Cerebellar cortex (tissue), 1 donor: ENCODE measurements at places on chromosomes 2 and 18.

GRCh38 chr2:168819050-168819715 is 16.7 kb downstream of the NOSTRIN start:
- DNase-seq = no peak

GRCh38 chr18:7593218-7593819 is 26.2 kb downstream of the PTPRM start:
- no peak for DNase-seq

DNA sequence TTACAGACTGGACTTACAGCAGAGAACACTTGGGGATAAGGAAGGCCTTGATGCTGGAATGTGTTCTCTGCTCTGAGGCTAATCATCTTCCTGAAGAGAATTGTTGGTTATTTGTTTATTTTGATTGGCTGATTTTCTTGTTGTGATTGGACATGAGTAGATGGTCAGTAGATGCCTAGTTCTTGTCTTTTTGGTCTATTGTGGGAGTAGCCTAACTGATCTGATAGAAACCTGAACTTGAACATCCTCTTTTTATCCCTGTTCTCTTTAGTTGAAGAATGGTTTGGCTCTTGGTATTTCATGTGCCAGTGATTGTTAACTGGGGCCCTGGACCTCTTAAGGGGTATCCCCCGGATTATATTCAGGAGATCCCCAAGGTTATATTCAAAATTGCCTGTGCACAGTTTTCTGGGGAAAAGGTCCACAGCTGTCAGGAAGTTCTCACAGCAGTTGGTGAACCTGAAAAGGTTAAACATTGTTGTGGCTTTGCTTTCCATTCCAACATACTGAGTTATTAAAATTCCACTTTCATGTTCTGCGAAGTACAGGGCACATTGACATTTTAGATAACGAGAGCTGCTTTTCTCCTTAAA is 13.6 kb downstream of the TWSG1 start:
- no peak for DNase-seq

- DNase-seq = no peak
Observed at GRCh38 chr2:160251569-160251968, 51.5 kb upstream of the ITGB6 start.

- DNase-seq = no peak
Observed at GRCh38 chr18:63888470-63889190, 1.1 kb downstream of the SERPINB2 start.

- DNase-seq = no peak
Observed at GRCh38 chr2:144606466-144607095, 86.7 kb upstream of the ZEB2 start.

- DNase-seq = no peak
Observed at GRCh38 chr2:146031158-146031557, 1511.2 kb upstream of the ZEB2 start.

DNA sequence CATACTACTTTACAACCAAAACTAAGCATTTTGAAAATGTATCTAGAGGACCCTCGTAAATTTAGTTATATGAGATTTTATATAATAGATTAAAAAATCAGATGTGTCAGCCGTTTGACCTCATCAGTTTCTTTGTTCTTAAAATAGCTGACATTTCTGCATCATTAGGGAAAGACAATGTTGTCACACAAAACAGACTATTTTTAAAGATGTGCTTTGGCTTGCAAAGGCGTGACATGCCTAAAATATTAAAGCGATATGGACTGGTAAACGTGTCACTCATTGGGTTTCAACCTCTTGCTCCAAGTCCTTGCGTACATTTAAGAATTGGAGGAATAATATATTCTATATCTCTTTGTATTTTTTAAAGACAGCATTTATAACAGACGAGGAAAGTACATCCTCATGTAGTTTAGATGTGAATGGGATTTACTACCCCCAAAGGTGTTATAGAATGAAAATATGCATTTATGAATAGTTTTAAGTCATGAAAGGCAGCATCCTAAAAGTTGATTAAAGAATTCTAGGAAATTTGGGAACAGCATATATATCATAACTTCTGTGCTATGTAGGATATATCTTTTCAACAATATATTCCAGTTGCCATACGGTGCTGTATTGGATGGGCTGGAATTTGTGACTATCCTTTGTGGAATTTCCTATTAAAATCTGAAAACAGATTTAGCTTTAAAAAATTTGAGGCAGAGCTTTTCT is 3.8 kb downstream of the MYL12A start:
- DNase-seq = no peak

DNA sequence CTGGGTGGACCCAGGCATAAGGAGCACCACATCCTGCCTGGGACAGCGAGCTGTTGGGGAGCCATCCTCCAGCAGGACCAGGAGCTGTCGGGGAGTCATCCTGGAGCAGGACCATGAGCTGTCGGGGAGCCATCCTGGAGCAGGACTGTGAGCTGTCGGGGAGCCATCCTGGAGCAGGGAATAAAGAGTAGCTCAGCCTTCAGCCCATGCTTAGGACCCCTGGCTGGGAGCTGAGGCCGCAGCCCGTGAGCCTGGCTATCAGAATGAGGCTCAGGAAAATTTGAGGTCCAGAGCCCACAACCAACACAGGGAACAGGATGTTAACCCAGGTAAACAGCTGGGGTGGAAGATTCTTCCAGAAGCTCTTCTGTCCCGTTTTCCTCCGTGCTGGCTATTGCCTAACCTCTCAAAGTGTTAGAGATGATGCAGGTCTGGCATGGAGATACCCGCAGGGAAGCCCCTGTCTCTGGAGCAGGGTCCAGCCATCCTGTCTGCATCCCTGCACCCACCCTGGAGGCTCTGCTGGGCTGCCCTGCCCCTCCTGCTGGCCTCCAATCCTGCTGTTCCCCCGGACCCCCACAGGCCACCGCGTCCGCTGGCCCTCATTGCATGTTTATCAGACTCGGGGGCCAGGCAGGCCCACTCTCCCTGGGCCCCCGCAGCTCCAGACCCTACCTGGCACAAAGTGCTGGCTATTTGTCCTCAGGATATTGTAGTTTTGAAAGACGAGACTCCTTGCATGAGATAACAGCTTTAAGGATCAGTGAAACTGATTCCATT is 243.5 kb upstream of the MYT1L start:
- no peak for DNase-seq

GRCh38 chr2:168633895-168634294 is 168.5 kb upstream of the NOSTRIN start:
- no peak for DNase-seq

- peak; percentile 47 for DNase-seq
Observed at GRCh38 chr2:181684454-181685149, 4.3 kb upstream of the NEUROD1 start.

GRCh38 chr2:219603771-219604170 is 6.1 kb downstream of the STK11IP start:
- DNase-seq = no peak

- DNase-seq = no peak
Observed at GRCh38 chr2:238172439-238172838, 13.7 kb downstream of the ERFE start.

DNA sequence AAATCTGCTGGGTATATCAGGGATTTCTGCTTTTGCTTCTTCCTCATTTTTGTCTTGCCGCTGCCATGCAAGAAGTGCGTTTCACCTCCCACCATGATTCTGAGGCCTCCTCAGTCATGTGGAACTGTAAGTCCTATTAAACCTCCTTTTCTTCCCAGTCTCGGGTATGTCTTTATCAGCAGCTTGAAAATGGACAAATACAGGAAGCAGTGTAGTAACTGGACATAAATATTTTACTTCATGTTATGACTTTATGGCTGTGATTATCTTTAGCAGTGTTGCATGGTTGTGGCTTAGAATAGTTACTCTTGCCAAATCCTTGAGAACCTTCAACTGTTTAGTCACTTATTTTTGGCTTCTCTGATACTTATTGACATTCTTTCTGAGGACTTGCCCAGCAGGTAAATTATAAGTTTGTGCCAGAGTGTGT is 66.2 kb upstream of the DLX2 start:
- DNase-seq = no peak

DNA sequence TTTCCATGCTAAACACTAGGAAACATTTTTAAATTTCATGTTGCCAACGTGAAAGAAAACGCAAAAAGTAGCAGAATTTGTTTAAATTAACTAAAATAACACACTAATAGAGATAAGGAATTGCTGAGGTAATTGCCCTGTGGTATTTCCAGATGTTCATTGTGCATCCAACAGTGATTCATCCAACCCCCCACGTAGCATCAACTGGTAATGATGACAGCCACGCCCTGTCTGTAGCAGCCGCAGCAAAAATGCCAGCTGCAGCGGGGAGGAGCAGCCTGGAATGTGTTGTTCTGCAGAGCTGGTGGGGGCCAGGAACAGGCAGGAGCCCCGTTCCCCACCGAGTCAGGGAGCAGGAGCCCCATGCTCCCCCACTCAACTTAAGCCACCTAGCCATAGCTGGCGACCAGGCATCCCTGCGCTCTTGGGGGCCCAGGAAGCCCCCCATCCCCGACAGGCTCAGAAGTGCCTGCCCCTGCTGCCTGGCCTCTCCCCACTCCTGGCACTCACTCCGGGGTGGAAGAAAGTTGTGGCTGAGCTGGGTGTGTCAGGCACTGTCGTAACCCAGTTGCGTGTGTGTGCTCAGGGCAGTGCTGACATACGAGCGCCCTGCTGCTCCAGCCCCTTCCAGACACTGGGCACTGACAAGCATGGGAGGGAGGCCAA is 695.1 kb upstream of the ACVR2A start:
- DNase-seq = no peak

DNA sequence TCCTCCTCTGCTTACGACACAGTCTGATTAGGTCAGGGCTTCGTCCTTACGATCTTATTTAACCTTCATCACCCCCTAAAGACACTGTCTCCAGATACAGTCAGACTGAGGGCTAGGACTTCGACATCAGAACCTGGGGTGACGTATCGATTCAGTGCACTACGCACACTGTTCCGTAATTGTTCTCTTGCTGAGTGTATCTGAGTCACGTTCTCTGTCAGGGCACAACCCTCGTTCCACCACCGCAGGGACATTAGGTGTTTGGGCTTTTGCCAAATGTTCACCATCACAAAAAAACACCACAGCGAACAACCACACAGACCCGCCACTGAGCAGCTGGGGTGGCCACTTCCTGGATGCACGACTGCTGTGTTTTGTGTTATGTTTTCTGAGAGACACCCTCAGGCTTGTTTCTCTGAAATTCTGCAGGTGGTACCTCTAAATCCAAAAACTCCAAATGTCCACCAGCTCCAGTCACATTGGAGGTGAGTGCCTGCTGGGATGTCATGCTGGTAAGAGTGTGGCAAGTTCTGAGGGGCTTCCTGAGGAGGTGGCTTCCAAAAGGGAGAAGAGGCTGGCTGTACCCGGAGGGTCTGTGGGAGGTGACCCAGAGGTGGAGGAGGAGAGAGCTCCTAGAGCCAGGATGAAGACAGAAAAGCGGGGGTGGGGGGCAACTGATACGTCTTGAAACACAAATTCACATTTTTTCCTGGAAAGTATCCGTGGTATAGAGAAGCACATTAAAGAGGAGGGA is 66.6 kb downstream of the ADNP2 start:
- DNase-seq = no peak

- no peak for DNase-seq
Observed at GRCh38 chr2:145199042-145199441, 679.1 kb upstream of the ZEB2 start.

- DNase-seq = no peak
Observed at GRCh38 chr2:6627316-6627715, 238.4 kb downstream of the CMPK2 start.

- no peak for DNase-seq
Observed at GRCh38 chr2:6945821-6946220, 28.6 kb downstream of the RNF144A start.

DNA sequence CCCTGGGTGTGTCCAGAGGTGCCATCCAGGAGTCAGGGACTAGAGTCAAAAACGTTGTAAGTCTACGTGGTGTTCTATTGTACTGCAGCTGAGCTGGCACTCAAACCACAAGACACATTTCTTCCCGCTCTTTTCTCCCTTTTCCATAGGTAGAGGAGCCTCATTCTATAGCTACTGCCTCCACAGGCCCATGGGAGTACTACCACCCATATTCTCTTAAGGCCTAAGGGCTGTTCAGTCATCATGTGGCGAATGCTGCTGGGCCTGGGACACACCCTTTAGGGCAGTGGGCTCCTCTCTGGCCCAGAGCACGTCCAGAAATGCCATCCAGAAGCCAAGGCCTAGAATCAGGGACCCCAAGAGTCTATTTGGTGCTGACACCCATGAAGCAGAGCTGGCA is 1271.7 kb downstream of the CNTNAP5 start:
- no peak for DNase-seq

DNA sequence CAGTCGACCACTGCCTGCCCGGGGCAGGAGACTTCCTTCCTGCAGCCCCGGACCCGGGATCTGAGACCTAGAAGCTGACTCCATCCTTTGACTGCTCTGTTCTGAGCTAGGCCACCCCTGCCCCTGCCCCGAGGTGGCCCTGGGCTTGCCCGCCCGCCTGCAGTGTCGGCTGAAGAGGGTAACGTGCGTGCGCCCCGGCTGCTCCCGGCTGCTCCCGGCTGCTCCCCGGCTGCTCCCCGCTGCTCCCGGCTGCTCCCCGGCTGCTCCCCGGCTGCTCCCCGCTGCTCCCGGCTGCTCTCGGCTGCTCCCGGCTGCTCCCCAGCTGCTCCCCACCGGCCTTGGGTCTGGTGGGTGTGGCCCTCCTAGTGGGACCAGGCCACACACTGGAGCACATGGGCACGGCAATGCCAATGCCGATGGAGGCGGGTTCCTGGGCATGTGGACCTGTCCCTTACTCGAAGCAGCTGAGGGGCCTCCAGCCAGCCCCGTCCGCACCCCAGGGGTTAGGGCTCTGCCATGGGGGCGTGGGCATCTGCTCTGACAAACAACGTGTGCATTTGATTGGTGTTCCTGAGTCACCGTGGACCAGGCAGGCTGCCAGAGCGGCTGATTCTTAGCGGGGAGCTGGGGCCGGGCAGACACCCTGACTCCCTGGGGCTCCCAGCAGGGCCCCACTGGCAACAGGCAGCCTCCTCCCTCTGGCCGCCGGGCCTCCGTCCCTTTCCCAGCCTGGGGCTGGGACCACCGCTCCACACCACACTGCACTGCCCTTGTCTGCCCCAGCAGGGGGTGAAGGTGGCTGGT is 2.0 kb upstream of the GAL3ST2 start:
- no peak for DNase-seq

DNA sequence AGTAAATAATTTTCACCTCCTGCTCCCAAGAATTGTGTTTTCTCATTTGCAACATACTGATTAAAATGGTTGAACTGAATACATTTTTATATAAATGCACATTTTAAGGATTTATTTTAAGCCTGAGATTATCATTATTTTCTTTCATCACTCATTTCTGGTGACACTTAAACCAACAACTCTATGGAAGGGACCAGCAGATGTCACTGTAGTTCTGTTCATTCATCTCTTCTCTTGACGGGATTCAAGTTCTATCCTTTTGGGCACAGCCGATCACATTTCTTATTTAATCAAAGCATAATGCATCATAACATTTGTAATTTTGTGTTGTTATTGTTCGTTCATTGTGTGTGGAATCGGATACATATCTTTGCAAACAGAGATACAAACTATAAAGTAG is 417.9 kb downstream of the HRH4 start:
- DNase-seq = peak; percentile 88

DNA sequence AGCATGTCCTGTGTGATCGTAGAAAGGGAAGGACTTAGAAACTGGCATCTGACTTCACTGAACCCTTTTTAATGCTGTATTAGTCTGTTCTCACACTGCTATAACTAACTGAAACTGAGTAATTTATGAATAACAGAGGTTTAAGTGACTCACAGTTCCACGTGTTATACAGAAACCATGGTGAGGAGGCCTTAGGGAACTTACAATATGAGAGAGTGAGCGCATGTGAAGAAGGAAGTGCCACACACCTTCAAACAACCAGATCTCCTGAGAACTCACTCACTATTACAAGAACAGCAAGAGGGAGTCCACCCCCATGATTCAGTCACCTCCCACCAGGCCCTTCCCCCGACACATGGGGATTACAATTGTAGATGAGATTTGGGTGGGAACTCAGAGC is 811.3 kb downstream of the CPS1 start:
- no peak for DNase-seq

GRCh38 chr18:63303547-63303946 is 16.0 kb downstream of the BCL2 start:
- DNase-seq = no peak
